ENCODE measurements at places on chromosomes 16 and 17. TPM values are rescaled to one million over a fixed set of nuclear protein-coding genes. Genes with fewer than 3 reads are reported as not detected.

Gene ITGA2B
- 0.60 TPM for total RNA-seq

Gene BAIAP3
- 2.1 TPM for total RNA-seq

DNA sequence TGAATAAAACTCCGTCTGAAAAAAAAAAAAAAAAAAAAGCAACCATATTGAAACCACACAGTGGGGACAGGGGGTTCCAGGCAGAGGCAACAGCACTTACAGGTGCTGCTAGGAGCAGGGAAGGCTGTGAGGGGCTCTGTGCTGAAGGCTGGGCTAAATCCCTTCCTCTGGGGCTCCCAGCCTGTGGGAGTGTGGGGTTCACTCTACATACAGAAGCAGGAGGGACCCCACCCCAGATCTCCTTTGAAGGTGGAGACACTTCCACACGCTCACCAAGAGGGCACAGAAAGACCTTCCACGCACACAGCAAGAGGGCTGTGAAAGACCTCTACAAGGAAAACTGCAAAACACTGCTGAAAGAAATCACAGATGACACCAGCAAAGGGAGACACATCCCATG lies 53.9 kb downstream of the USP22 start:
- no peak for DNase-seq

- DNase-seq, result no peak
Observed at GRCh38 chr17:44065668-44066203, 735 bp downstream of the LSM12 start.

GRCh38 chr17:30278032-30278431 lies 13.7 kb downstream of the BLMH start:
- DNase-seq, result peak; percentile 62

Measured in renal cortical epithelial cell (primary cell).